ENCODE measurements at places on chromosomes 3 and 15.

DNA sequence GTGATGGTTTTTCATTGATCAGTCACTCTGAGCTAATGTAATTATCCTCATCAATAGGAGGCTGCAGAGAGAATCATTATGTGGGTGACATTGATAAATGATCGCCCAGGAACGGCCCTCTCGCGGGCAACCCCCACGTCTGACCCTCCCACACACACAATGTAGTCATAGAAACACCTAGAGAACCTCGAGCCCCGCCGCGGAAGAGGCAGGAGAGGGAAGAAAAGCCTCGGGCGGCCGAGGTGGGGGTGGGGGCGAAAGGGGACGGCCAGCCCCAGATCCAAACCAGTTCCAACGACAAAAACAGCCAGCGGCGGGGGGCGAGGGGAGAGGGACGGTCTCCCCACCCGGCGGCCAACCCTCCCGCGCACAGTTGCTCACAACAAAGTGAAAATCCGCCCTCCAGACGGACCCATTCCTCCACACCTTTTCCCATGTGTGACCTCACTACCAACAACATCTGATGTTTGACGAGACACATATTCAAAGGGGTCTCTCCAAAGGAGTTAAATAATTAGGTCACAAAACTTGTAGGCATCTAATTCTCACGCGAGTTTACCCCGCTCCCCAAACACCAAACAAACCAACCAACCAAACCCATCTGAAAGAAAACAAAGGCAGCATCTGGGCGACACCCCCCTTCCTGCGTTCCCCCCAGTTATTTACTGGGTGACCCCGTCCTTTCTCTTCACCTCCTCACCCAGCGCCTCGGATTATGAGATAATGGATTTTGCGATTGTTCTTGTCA lies 213.0 kb downstream of the MEIS2 start:
- DNase-seq: no peak

- no peak for DNase-seq
These were observed 305.7 kb upstream of the COL8A1 start for GRCh38 chr3:99332718-99333117.

DNA sequence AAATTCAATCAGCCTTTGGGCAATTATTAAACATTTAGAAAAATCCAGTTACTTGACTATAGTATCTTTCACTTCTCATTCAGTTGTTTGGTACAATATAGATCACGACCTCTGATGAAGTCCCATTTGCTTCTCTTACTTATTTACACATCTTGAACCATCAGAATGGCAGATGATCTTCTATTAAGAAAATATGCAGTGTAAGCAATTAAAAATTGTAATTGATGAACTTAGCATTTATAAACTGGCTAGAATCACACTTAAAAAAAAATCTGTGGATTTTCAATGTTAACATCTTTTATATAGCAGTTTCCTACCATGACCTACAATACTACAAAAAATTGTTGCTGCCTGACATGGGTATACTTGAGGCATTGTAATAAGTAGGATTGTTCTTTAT lies 395.5 kb upstream of the CNTN4 start:
- DNase-seq: no peak

GRCh38 chr3:43674345-43675085 lies 16.2 kb upstream of the ABHD5 start:
- DNase-seq: no peak

- DNase-seq: no peak
These were observed 55.8 kb downstream of the ST8SIA2 start for GRCh38 chr15:92449476-92449875.
